NCI-H774 (cell line): ENCODE measurements at places on chromosomes 6 and 20.
A peak's percentile ranks its signal among the peaks of the same experiment; 100 is the strongest.

- no peak for DNase-seq
These were observed 97.8 kb downstream of the JARID2 start for GRCh38 chr6:15343490-15344191.

GRCh38 chr6:143299253-143300166 lies 151.0 kb downstream of the ADAT2 start:
- DNase-seq = no peak

DNA sequence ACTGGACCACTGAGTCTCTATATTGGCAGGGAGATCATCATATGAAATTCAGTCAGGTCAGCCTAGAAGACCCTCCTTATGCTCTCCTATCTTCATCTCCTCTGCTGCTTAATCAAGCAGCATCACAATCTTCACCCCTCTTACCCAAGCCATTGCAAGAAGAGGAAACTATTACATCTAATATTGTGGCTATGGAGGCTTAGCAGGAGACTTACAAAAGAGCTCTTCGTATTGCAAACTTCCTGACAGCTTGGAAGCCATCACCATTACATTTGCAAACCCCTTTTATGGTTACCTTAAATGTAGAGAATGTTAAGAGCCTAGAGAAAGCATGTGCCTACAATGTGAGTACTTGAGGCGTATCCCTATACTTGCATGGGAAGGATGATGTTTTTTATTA lies 87.2 kb upstream of the STXBP5 start:
- no peak for DNase-seq

- no peak for DNase-seq
These were observed 259.9 kb downstream of the BMP7 start for GRCh38 chr20:57006411-57007170.

DNA sequence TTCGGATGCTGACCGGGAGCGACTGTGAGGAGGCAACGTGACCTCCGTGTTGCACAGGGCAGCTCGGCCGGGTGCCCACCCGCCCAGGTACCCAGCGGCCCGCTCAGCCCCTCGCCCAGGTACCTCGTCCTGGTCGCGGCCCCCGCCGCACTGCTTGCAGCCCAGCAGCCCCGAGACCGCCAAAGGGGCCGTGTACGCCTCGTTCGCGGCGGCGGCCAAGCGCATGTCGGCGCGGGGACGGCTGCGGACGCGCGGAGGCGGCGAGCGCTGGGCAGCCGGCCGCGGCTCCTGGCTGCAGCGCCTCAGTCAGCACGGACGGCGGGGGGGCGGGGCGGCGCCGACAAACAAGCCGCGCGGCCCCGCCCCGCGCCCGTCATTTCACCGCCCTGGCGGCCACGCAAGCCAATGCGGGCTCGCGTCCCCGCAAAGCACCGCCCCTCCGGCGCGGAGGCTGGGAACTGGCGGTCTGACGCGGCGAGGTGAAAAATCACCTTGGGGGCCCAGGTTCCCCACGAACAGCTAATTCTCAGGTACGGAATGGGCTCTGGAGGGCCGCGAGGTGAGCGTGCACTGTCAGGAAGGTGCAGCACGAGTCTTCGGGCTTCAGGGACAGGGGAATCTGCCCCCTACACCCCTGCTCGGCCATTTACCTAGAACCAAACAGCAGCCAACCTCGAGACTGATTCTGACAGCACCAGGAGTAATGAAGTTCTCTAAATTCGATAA lies 85.2 kb downstream of the SESN1 start:
- peak; percentile 97 for DNase-seq

DNA sequence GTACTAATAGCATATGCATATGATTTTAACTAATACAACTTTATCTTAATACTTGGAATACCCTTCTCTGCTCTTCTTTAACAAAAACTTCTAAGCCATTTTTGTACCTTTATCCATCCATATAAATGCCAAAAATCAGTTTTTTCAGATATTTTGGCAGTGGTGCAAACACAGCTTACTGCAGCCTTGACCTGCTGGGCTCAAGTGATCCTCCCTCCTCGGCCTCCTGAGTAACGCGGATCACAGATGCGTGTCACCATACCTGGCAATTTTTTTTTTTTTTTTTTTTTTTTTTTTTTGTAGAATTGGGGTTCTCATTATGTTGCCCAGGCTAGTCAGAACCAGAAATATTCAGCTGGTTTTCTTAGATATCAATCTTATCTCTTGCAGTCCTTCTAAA lies 54.1 kb upstream of the SMIM29 start:
- DNase-seq = no peak
